ENCODE measurements at places on chromosomes 2 and 18. TPM values are rescaled to one million over a fixed set of nuclear protein-coding genes. Genes with fewer than 3 reads are reported as not detected.

The MPV17 gene
- 76.6 TPM for total RNA-seq

The CD207 gene
- not detected for total RNA-seq

The ABCG5 gene
- not detected for total RNA-seq

The PARD3B gene
- 19.1 TPM for total RNA-seq

The TMEM200C gene
- total RNA-seq = 0.83 TPM

The TTL gene
- 26.8 TPM for total RNA-seq

The C2orf76 gene
- total RNA-seq = 7.6 TPM

The HNMT gene
- total RNA-seq = 16.8 TPM

The SCYGR4 gene
- total RNA-seq = not detected

The AGXT gene
- not detected for total RNA-seq

The TUBA4B gene
- total RNA-seq = not detected

The NTSR2 gene
- total RNA-seq = not detected
